ENCODE measurements at places on chromosomes 2 and 18.

DNA sequence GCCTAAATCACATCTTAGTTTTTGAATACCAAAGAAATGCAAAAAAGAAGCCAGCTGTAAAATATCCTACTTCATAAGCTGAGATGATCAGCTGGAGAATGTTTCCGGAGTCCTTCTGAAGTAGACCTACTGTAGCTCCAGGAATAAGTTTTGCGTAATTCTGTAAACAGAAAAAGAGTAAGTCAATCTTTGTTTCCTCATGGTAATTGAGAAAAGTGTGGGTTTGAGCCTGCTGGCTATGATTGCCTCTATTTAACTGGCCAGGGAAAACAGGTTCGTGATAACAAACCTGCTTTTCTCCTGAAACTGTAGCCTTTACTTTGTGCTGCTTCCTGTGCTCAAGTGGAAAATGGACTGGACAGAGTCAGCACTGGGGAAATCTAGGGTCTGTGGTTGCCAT, 58.2 kb downstream of the ITGB6 start:
- no peak for DNase-seq

DNA sequence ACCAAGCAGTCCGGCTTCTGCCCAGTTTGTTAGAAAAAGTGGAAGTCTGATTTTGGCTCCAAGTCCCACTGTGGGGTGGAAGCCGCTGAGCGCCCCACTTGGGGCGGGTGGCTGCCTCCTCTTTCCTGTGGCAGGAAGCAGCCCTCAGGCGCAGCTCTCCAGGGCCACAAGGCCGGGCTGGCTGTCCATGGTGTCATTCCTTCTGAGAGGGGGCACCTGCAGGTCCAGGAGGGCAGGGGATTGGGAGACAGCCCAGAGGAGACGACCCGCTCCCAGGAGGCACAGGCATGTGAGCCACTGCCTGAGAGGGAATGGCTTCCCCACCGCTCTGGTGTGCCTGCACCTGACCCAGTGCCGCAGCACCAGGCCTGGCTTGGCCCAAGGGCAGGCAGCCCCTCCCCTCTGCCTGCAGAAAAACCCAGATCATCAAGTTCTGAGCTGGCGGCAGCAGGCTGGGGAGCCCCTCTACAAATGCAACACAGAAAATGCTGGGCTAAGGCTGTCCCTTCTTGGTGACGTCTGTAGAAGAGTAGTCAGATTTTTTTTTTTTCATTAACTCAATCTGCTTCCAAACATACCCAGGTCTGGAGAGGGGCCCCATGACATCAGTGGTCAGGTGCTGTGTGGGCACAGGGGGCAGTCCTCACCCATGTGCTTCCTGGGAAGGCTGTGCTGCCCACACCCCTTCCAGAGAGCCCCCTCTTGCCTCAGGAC, 38.4 kb downstream of the HS6ST1 start:
- no peak for DNase-seq

- DNase-seq: no peak
Measured at GRCh38 chr2:27494284-27494943, 586 bp downstream of the FNDC4 start.

- DNase-seq: no peak
Measured at GRCh38 chr2:189517847-189518535, 62.6 kb downstream of the SLC40A1 start.

GRCh38 chr2:69244882-69245281, 142.1 kb downstream of the GFPT1 start:
- no peak for DNase-seq

DNA sequence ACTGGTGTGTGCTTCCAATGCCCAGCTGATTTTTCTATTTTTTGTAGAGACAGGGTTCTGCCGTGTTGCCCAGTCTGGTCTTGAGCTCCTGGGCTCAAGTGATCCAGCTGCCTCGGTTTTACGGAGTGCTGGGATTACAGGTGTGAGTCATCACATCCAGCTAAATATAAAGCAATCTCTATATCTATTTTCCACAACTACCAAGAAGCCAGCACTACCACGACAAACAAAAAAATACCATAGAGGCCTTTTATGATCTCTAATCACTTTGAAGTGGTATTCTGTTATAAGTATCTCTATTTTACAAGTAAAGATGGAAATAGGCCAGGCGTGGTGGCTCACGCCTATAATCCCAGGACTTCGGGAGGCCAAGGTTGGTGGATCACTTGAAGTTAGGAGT, 34.7 kb downstream of the C2orf74 start:
- no peak for DNase-seq
